ENCODE measurements at places on chromosomes 1 and 21.

- DNase-seq = no peak
These were observed 12.2 kb downstream of the OLFML2B start for GRCh38 chr1:162011337-162012012.

- DNase-seq = no peak
These were observed 64.8 kb downstream of the APP start for GRCh38 chr21:26105819-26106218.

- peak; percentile 78 for DNase-seq
These were observed 28.0 kb upstream of the EVA1B start for GRCh38 chr1:36351227-36351977.

- no peak for DNase-seq
These were observed 97.7 kb downstream of the IGSF21 start for GRCh38 chr1:18205319-18205718.

- no peak for DNase-seq
These were observed 23.2 kb downstream of the ILDR2 start for GRCh38 chr1:166952002-166952746.

- DNase-seq = no peak
These were observed 8.7 kb downstream of the KIF21B start for GRCh38 chr1:201014816-201015200.

GRCh38 chr1:15850471-15851001, 3.0 kb downstream of the SPEN start:
- no peak for DNase-seq

DNA sequence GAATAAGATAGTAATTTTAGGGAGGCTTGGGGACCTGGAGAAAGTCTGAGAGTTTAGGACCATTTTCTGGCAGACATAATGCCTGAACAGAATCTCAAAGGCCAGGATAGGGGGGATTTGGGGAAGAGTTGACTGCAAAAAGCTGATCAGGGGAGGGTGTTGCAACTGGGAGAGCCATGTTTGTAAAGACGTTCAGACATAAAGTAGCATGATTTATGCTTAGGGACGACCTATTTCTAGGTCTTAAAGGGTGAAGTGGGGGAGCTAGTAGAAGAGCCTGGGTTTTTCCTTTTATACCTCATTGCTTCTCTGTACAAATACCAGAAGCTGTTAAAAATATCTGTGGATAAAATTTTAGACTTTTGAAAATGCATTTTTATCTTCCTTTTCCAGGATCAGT, 51.2 kb downstream of the FNBP1L start:
- DNase-seq = no peak

GRCh38 chr1:18727956-18728355, 97.3 kb downstream of the PAX7 start:
- no peak for DNase-seq

GRCh38 chr1:16998589-16998988, 13.1 kb downstream of the ATP13A2 start:
- no peak for DNase-seq

DNA sequence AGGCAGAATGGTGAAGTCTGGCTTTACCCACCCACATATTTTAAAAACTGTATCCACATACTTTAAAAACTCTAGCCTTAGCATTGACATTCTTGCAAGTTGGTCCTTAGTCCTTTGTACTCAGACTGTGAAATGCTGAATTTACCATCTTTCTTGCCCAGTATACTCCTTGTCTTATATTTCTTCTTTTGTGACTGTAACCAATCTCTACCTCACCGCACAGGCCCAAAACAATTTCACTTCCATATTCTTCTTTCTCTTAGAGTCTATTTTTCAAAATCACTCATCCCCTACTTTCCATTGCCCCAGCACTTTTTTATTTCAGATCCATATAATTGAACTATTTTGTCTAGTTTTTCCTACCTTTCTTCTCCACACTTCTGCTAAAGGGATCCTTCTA, 892.4 kb upstream of the B3GALT2 start:
- no peak for DNase-seq

DNA sequence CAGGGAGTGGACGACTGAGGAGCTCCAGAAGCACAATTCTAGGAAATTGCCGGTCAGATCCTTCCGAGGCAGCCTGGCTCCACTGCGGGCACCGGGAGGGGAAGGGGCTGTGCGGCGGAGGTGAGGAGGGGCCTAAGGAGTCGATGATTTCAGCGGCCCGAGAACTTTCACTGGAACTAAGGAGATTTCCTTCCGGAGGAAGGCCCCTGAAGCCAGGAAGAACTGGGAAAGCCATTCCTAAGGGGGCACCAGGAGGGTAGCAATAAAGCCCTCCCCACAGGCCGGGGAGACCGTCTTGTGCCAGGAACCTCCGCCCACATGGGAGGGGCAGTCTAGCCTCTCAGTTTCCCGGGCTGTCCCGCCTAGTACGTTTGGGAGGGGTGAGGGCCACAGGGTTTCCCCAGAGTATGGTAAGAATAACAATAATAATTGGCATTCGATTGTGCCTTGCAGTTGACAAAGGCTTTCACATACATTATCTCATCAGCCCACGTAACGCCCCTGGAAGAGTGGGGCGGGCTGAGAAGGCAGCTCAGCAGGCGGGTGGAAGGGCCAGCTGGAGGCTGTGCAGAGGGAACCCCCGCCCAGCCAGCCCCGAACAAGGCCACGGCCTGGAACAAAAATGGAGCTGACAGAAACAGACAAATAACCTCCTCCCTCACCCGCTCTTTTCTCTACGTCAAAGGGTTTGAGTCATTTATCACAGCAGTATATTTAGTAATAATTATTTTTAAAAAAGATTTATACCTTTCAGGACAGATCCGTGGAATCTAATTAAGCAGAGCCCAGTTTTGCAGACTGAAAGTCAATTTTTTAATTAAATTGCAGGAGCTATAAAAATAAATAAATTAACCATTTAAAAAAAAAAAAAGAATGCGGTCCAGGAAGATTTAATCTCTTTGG, 19.8 kb downstream of the NPR1 start:
- DNase-seq = peak; percentile 54

DNA sequence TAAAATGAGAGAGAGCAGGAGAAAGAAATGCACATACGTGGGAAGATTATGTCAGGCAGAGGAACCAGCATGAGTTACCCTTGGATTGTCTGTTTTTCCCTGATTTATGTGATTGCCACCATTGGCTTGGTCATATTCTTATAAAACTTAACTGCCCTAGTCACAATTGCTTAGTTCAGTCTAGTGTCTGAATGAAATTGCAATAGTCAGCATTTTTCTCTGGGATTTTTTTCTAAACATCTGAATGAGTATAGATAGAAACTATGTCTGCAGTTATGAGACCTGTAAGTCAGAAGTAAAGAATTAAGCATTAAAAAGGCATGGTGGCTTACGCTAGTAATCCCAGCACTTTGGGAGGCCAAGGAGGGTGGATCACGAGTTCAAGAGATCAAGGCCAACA, 889.8 kb downstream of the PLA2G4A start:
- no peak for DNase-seq

DNA sequence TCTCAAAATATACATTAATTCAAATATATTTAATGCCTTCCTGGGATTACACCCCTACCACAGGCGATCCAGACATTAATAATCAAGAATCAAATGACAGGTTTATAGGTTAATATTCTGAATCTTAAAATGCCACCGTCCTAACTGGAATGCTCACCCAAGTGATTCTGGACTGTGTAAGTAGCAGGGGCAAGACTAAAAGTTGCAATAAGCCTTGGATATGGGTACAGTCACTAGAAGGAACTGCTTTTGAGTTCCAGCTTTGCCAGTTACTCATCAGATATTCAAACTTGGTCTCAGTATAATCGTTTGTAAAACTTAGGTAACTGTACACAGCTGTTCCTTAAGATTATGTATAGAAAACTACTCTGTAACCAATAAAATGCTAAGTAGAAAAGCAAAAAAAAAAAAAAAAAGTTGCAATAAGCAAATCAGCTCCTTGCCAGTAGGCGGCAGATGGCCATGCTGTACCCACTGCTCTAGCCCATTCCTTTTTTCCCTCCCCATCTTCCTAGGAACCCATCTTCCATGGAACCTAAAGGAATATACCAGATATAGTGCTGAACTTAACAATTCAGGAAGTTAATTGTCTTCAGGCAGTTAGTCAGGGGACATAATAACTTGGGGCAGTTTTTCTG, 10.5 kb downstream of the RO60 start:
- no peak for DNase-seq

DNA sequence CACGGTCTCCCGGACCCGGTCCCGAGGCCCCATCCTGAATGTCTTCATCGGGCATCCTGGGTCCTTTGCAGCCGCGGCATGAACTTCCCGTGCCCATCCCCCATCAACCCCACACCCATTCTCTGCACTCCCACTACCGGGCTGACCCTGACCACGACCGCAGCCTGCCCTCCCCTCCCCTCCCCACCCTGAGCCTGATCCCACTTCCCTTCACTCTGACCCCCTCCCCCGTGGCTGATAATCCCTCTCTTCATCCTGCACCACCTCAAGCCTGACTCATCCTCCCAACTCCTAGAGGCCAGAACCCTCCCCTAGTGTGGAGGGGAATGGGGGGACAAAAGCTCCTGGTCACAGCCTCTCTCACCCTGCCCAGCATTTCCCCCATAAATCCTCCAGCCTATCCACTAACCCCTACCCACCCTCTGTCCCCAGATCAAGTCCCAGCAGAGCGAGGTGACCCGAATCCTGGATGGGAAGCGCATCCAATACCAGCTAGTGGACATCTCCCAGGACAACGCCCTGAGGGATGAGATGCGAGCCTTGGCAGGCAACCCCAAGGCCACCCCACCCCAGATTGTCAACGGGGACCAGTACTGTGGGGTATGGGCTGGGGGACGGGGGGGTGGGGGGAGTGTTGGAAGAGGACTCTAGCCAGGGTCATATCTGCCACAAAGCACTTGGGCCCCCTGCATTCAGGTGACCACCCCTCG, 602 bp downstream of the SH3BGRL3 start:
- DNase-seq = peak; percentile 66

DNA sequence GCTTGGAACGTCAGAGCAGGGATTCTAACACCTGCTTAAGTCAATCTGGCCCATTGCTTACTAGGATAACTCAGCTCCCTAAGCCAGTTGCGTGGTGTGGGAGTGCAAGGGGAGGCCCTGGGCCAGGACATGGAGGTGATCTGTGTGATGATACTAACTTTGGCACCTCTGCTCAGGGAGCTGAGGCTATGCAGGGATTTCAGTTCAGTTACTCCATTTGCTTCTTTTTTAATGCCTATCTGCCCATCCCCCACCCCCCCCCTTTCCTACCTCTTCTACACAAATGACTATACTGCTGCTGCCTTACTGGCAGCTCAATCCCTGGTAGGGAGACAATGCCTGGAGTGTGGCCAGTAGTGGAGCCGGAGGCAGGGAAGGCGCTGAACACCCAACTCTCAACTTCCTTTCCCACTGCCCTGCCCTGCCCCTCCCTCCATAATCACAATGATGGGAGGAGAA, 19.5 kb downstream of the INKA2 start:
- no peak for DNase-seq

GRCh38 chr1:16152481-16153087, 3.3 kb downstream of the EPHA2 start:
- peak; percentile 76 for DNase-seq

DNA sequence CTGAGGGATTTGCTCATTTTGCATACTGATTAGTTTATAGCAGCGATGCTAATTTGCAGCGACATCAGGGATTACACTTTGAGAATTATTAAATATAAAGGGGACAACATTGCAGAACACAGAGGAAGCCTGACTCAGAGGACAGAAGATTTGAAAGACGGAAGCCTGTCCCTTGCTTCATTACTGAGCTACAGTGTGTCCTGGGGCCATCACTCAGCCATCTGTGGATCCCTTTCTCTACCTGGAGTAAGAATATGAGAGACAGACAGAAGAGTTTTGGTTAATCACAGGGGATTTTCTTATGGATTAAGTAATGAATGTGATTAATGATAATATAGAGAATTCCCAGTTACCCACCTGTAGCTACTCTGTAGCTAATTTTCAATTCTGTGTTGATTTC, 134.7 kb downstream of the DISC1 start:
- DNase-seq = no peak

- DNase-seq = peak; percentile 18
These were observed 234.9 kb downstream of the RHOU start for GRCh38 chr1:228969953-228970800.

GRCh38 chr1:217462159-217462558, 168.7 kb downstream of the GPATCH2 start:
- DNase-seq = no peak

GRCh38 chr21:24369746-24370145, 1237.5 kb downstream of the MRPL39 start:
- DNase-seq = no peak

- no peak for DNase-seq
These were observed 39.4 kb downstream of the SLC5A9 start for GRCh38 chr1:48261881-48262400.

GRCh38 chr1:71228742-71229365, 148.0 kb upstream of the ZRANB2 start:
- no peak for DNase-seq

- no peak for DNase-seq
These were observed 52.0 kb downstream of the CD2 start for GRCh38 chr1:116806245-116806644.

GRCh38 chr1:226425431-226426031, 17.6 kb upstream of the PARP1 start:
- DNase-seq = no peak

DNA sequence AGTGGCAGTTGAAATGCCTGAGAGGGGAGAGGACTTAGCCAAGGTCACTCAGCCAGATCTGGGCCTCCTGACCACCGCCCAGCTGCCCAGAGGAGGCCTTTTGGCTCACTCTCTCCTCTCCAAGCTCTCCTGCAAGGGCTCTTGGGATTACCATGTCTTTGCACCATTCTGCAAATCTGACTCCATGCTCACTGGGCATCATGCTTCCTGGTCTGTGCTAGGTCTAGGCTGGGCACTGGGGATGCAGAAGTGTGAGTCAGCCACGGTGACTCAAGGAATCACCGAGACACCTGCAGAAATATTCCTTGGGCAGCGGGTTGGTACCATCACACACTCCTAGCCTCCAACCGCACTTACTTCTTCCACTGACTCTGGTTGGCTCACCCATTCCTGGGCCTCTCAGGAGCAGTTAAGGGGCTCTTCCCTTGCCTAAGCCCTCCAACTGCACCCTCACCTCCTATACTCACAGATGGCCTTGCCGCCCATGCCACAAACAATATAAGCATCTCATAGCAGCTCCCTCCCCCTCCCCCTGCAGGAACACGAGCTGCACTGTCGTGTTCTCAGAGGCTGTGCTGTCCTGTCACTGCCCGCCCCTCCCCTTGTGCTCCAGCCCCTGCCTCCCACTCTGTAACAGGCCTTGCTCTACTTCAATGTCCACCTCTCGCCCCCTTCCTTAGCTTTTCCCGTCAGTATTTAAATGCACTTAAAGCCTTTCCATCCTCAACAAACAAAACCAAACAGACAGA, 34.8 kb downstream of the CDCP2 start:
- DNase-seq = no peak

GRCh38 chr1:3069491-3070308, 697 bp downstream of the PRDM16 start:
- peak; percentile 84 for DNase-seq

- DNase-seq = no peak
These were observed 27.7 kb upstream of the AJAP1 start for GRCh38 chr1:4626560-4627319.

DNA sequence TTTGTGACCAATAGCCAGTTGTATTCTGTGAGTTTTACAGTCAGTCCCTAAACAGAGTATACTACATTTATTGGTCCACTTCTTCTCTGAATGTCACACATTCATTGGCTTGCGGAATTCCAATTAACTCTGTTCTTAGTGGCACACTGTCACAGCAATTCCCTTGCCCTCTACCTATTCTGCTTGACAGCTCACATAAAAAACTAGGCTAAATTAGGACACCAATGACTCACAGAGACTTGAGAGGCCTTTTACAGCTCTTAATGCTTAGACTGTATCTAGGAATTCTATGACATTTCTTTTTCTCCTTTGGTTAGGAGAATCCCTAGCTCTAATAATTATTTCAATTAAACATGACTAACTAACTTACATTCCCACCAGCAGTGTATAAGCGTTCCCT, 104.1 kb downstream of the NEGR1 start:
- no peak for DNase-seq
